ENCODE measurements at places on chromosomes 4 and X.

- DNase-seq, result no peak
Observed at GRCh38 chr4:41748571-41749475, at the start of gene PHOX2B. TSS of gene PHOX2B (minus strand) at chr4:41748725. CDS start at chr4:41748610, 115 bp downstream.

GRCh38 chr4:139184129-139184528 is 7.1 kb upstream of the ELF2 start:
- no peak for DNase-seq

- no peak for DNase-seq
Observed at GRCh38 chrX:124426288-124427169, 80.2 kb downstream of the SH2D1A start.

- no peak for DNase-seq
Observed at GRCh38 chr4:42359711-42360110, 37.6 kb upstream of the SHISA3 start.

DNA sequence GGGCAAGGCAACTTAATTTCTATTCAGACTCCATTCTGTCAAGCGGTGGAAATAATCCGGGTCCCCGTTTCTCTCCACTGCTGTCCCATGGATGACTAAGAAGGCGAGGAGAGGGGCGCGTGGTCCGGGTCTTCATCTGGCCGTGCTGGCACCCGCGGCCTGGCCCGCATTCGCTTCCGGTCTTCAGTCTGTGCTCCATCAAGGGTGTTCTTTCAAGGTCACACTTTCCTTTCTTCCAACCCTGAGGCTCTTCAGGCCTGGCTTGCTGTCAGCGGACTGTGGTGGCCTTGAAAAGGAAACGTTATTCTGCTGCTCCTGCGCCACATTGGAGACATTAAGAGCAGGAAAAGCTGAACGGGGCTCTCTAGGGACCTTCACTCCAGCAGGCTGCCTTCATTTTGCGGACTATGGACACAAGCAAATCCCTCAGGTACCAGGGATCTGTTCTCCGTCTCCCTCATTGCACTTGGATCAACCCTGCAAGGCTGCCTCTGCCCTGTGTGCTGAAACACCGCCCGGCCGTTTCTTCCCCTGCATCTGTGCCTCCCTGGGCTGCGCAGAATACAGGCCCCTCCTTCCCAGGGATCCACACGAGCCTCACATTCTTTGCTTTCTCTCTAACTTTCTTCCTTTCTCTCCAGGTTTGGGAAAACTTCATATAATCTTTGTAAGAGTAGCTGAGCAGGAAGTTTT is 5.7 kb upstream of the SLC25A4 start:
- no peak for DNase-seq

GRCh38 chrX:154526901-154527675 is 11.1 kb upstream of the FAM3A start:
- peak; percentile 55 for DNase-seq

DNA sequence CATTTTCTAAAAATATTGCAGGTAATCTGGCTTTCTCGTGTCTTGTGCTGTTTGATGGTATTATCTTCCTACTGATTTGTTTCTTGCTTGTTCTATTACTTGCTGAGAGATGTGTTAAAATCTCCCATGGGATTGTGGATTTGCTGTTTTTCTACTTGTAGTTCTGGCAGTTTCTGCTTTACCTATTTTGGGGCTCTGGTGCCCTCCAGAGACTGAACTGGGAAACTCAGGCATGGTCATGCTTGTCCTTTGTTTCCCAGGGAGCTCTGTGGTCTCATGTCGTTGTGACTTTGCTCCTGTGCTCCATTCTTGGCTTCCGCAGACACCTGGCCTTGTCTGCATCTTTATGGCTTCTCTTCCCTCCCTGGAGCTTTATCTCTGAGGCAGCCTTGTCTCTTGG is 39.5 kb downstream of the NSD2 start:
- DNase-seq, result no peak

GRCh38 chr4:26404743-26405206 is 84.0 kb downstream of the RBPJ start:
- DNase-seq, result no peak

DNA sequence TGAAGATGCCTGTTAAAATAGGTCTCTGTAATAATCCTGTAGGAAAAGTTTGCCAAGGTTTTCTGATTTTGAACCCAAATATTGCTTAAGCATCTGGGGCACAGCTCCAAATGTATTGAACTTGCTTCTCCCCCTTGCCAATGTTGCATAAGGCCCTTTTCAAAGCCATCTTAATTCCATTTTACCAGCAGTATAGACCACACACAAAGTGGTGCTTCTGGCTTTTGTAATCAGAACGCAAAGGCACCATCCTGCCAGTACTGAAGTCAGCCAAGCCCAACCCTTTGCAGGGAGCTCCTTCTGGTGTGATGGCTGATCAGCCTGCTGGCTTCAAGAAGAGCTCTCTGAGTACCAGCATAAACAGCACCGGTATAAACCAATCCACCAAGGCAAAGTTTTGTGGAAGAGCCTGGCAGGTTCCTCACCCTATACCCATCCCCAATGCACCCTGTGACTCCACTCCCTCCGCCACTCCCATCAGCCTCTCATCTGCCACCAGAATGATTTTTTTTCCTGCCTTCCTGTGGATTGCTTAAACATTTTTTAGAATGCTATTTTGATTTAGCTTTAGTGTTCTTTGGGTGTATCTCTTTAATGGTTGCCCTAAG is 39.2 kb upstream of the USP9X start:
- no peak for DNase-seq

DNA sequence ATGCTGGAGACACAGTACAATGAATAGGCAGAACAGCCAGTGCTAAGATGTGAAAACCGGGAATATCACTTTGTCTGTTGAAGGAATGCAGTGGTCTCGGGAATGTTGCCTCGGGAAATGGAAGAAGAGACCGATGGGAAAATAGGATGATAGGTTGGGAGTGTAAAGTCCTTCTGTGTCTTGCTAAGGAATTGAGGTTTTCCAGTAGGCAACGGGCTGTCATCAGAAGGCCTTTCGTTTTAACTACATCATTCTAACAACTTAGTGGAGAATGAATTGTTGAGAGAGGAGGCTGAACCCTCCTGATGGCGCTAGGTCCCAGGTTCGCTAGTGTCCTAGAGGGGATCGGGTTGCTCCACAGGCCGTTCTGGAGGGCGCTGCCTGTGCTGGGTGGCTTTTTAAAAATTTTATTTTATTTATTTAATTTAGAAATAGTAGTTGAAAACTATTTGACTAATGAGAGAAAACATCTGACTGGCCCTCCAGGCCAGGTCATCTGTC is 730 bp downstream of the VBP1 start:
- DNase-seq, result no peak

DNA sequence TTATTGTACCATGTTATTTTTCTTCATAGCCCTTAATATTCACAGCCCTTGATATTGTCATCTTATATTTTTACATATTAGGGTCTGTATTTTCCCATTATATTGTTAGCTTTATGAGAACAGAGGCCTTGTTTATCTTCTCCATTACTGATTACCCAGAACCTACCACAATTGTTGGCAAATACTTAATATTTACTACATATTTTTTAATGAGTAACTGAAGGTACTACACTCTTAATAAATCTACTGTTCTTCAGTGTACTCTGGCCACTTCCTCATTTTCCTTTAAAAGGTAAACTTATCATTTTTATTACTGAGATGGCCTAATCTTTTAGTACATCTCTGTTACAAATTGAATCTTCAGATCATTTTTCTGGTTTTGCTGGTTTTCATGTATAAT is 133.5 kb downstream of the COL4A5 start:
- no peak for DNase-seq

DNA sequence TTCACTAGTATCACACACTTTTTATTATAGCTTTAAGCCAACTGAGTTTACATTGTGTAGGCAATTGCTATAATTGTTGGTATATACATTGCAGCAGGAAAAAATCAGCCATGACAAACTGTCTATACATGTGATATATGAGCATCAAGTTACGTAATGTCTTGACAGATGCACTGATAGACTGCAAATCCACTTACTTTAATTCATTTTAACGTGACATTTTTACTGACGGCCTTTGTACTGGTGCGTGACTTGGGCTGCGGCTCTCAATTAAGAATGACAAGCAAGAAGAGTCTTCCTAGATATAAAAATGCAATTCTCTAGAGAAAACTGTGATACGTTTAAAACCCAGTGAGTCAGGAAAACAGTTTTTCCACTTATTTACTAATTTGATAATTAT is 143.8 kb downstream of the ACTRT1 start:
- no peak for DNase-seq

DNA sequence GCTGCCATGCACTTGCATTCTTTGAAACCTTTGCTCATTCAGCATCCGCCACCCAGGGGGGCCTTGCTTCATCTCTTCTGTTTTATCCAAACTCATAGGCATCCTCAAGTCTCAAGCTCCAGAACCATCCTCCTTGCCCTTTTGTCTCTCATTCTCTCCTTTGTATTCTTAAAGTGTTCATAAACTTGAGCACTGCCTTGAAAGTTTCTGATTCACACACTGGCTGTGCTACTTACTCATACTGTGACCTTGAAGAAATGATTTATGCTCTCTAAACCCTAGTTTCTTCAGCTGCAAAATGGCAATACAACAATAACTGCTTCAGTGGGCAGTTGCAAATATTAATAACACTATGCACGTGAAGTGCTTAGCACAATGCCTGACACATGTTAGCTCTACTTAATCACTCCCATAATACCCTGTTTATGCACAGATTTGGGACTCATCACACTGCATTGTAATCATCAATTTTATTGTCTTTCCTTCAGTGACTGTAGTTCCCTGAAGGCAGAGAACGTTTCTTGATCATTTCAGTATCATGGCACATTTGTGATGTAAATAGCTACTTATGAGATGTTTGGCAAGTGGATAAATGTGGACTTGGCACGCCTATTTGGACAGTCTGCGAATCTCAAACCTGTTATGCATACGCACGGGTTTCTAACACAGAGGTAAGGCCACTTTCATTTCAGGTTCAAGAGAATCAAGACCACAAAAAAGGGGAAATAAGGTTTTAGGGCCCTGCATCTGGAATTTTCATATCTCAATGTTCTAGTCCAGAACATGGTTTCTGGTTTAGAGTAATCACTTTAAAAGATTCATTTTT is 291.0 kb downstream of the LDB2 start:
- no peak for DNase-seq

DNA sequence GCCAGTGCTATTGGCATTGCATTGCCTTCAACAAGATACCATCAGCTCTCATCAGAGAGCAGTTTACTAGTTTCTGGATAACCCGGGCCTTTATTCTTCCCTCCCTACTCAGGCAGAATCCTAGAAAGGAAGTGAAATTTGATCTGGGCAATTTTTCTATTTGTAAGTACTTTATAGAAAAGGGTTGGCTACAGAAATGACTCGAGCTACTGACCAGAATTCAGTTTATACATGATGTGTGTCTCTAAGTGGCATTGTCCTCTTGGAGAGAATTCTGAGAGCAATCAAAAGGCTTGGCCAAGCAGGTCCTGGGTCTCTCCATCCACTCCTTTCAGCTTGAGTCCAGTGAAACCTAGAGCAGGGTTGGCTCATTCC is 192.7 kb upstream of the LEF1 start:
- DNase-seq, result no peak

DNA sequence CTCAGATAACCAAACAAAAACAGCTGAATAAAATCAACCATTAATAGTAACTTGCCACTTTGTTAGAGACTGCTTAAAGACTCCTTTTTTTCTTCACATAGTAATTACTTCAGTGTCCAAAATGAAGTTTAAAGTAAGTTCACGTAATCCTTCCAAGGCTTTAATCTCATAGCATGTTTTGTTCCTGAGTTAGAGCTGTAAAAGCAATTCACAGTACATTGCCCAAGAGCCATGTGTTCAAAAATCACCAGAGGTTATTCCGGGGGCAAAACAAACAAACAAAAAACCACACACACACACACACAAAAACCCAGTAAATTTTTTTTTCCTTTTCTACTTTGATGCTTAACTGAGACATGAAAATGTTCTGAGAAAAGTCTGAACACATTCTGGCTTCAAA is 6.1 kb downstream of the GPR82 start:
- no peak for DNase-seq

DNA sequence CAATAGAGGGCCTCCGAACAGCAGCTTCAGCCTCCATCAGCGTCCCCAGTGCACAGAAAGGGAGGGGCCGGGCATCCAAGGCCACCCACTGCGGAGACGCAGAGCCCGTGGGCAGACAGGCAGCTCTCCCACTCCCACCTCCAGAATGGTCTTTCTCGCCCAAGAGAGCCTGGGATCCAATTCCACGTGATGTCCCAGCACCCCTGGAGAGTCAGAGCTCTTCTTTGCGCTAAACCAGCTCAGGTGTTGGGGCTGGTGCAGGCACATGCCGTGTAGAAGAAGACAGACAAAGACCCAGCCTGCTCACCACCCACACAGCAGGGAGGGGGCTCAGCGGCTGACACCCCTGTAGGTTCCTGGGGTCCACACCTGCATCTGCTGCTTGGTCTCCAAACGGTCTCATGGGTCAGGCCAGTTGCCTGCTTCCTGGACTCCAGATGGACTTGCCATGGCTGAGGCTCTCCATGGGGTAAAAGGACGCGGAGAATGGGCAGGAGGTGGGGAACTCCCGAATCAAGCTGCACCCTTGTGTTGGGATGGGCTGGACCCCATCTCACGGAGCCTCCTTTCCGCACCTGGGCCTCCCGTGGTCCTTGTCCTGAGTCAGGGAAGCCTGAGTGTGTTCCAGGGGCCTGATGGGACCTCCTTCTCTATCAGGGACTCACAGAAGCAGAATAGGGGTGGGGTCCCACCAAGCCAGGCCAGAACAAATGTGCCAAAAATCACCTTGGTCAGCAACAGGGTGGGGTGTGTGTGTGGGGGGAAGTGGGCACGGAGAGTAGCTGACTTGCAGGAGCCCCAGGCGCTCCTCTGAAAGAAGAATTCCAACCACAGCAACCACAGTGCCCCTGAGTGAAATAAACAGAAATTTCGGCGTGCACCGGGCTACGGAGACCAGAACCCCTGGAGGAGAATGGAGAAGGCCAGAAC is 11.6 kb upstream of the ASMTL start:
- DNase-seq, result no peak

DNA sequence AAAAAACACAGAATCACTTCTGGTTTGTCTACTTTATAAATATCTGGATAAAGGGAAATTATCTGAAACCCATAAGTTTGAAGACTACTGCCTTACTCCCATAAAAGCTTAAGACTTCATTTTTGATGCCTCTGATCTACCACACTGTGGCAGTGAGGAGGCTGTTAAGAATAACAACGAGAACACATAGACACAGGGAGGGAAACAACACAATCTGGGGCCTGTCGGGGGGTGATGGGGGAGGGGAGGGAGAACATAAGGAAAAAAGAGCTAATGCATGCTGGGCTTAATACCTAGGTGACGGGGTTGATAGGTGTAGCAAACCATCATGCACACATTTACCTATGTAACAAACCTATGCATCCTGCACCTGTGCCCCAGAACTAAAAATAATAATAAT is 573.7 kb downstream of the GBA3 start:
- DNase-seq, result no peak

GRCh38 chrX:139974471-139974870 is 9.2 kb upstream of the CXorf66 start:
- no peak for DNase-seq

Measured in activated CD4-positive, alpha-beta T cell treated with anti-CD3 and anti-CD28 coated beads, Interleukin-2, amount 50 U/mL, for 4 hours (primary cell).